G401 (cell line): ENCODE measurements at places on chromosomes 2 and 18. TPM values are rescaled to one million over a fixed set of nuclear protein-coding genes. Genes with fewer than 3 reads are reported as not detected.

NPPC gene
- total RNA-seq, result 1.6 and 2.6 TPM in 2 replicates

DNA sequence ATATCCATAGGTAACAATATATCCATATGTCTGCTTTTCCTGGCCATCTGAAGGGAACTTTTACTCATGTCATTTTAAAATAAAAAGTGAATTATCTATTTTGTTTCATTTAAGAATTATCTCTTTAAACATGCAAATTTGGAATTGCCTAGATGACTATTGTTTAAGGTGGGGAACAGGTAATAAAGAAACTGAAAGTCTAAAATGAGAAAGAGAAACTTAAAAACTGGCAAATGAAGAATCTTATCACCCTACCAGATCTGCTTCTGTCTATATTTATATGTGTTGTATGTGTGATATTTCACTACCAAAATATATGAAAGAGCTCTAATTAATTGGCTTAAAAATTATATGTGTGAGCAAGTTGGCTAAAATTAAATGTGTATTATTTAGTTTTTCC lies 243.2 kb upstream of the KCNH7 start:
- no peak for DNase-seq

DNA sequence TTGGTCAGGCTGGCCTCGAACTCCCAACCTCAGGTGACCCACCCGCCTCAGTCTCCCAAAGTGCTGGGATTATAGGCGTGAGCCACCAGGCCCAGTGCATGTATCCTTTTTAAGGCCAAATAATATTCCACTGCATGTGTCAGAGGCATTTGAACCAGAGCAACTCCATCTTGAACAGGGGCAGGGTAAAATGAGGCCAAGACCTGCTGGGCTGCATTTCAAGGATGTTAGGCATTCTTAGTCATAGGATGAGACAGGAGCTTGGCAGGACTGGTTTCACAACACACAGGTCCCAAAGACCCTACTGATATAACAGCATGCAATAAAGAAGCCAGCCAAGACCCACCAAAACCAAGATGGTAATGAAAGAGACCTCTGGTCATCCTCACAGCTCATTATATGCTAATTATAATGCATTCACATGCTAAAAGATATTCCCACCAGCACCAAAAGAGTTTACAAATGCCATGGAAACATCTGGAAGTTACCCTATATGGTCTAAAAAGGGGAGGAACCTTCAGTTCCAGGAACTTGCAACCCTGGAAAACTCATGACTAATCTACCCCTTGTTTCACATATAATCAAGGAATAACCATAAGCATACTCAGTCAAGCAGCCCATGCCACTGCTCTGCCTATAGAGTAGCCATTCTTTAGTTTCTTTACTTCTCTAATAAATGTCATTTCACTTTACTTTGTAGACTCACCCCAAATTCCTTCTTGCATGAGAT lies 204.6 kb downstream of the RAB3GAP1 start:
- no peak for DNase-seq

- no peak for DNase-seq
These were observed 1641.3 kb upstream of the SLC39A10 start for GRCh38 chr2:194015751-194016150.

DNA sequence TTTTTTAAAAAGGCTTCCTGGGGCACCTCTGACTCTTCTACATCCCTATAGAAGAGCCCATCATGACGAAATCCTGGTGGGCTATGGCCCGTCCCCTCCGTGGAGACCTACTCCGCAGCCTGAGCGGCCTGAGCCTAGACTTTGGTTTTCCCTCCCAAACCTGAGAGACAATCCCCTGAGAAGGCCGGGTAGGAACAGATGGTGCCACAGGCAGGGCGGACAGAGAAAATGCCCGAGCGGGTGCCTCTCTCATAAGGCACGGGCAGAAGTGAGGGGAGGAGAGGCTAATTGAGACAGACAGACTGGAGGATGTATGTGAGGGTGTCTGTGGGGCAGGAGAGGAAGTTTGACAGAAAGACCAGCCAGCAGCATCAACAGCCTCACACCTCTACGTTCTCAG lies 20.2 kb upstream of the SFXN5 start:
- peak; percentile 71 for DNase-seq

DNA sequence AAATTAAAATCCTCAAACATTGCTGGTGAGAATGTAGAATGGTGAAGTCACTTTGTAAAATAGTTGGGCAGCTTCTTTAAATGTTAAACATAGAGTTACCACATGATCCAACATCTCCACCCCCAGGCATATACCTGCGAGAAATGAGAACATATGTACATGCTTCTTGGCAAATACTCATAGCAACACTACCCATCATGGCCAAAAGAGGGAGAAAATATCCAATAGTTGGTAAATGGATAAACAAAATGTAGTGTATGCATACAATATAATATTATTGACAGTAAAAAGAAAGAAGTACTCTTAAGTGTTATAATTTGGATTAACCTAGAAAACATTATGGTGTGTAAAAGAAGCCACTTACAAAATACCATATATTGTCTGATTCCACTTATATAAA lies 185.9 kb downstream of the CDH7 start:
- no peak for DNase-seq

DNA sequence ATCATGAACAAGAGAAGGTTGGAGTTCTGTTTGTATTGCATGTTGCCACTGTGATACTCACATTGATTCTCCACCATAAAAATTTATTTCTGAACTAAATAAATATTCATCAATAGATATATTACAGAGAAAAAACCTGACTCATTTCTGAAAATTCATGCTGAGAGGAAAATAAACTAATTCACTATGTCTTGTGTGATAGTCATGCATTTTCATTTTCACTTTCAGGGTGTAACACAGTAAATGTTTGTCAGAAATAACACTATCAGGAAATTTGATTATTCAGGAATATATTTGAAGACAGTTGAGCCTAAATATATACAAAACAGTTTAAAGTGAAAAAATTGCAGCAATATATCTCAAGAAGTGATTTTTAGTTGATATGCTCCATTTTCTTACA lies 335.2 kb downstream of the KCNJ3 start:
- no peak for DNase-seq

DNA sequence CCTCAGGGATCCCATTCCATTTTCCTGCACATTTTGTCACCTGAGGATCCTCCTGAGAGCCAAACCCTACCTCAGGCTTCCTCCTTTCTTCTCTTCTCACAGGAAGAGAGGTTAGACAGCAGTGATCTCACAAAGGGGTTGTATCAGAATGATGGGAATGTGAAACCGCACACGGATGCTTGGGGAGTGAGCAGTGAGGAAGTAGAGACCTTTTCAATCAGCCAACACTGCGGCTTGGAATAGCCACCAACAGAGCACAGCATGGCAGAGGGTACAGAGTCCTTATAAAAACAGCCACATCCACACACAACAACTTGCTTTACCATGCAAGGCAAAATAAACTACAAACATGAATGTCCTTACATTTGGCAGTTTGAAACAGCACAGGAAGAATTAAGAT lies 8.7 kb downstream of the TMEM182 start:
- no peak for DNase-seq
